LoVo (cell line): ENCODE measurements at places on chromosomes 5 and 9.

DNA sequence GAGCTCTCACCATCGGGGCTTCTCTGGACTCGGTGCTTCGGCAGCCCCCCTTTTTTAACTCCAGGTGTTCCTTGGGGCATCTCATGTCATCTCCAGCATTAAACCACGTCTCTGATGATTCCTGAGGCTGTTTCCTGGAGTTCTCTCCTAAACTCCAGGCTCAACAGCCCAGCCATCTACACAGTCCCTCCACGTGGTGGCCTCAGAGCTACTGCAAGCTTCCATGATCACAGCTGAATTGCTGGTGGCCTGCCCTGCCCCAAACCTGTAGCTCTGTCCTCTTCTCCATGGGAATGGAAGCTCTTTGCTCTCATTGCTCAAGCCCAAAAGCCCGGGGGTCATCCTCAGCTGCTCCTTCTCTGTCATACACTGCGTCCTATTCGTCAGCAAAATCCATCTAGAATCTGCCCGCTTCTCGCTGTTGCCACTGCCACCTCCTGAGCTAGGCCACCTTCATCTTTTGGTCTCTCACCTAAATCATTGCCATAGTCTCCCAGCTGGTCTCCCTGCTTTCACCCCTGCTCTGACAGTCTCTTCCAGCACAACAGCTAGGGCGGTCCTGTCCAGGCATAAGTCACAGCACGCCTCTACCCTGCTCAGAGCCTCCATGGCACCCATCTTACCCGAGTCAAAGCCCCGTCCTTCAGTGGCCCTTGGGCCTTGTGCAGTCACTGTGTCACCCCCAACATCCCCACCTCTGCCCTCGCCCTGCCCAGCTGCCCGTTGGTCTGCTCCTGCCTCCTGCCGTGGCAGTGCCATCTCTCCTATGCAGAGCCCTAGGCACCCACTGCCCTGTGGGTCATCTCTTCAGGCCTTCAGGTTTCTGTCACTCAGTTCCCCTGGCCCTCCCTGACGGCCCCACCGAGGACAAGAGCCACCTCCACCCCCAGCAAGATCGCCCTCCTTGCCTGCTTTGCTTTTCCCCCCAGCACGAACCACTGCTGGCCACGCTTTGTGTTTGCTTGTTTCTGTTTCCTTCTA lies 6.4 kb downstream of the B4GALT7 start:
- no peak for DNase-seq

DNA sequence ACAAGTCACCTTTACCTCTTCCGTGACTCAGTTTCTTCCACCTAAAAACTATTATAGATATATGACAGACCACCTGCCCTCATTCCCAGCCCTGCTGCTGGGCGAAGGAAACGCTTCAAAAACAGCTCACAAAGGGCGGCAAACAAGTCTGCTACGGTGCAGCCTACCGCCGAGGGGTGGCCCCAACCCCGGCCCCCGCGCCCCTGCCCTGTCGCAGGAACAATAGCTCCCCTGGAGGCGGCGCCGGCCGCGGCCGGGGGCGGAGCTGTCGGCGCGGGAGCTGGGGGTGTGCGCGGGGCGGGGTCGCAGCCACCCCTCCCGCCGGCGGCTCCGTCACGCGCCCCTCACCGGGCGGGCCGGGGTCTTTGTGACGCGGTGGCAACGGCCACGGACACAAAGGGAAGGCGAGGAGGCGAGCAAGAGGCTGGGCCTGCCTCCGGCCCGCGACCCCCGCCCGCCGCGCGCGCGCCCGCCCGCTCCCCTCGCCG lies at the start of gene TMEFF1:
TSS of gene TMEFF1 (plus strand) at position 362 of the 488 bp plus-strand sequence. CDS start 396 bp downstream, outside the sequence.
- DNase-seq: no peak

- no peak for DNase-seq
Measured at GRCh38 chr9:19495186-19496028, 86.6 kb downstream of the ACER2 start.

- DNase-seq: no peak
Measured at GRCh38 chr5:54736003-54736797, 218.6 kb downstream of the SNX18 start.

GRCh38 chr9:128056887-128057723 lies 10.0 kb downstream of the NAIF1 start:
- DNase-seq: no peak

DNA sequence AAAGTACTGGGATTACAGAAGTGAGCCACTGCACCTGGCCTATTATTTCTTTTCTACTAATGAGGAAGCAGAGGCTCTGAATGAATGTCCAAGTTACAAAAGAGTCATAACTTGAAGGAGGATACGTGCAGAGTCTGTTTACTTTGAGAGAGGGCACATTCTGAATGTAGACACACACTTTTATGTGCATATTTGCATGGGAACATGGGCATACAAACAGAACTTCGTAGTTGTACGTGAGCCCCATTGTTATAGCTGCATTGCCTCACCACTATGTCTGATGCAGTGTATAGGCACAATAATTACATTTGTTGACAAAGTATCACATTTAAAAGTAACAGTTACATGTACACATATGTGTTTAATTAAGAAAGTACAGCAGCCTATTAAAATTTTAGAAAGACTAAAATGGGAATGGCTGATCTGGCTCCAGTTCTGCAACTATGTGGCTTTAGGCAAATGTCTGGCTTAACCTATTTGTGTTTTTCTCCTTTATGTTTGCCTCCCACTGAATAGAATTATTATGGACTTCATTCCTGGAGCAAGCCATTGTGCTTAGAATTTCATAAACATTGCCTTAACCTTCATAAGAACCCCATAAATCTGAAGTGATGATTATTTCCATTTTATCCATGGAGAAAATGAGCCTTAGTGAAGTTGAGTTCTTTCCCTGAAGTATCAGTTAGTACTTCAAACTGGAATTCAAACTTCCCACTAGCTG lies 3.0 kb upstream of the DPYSL3 start:
- no peak for DNase-seq

DNA sequence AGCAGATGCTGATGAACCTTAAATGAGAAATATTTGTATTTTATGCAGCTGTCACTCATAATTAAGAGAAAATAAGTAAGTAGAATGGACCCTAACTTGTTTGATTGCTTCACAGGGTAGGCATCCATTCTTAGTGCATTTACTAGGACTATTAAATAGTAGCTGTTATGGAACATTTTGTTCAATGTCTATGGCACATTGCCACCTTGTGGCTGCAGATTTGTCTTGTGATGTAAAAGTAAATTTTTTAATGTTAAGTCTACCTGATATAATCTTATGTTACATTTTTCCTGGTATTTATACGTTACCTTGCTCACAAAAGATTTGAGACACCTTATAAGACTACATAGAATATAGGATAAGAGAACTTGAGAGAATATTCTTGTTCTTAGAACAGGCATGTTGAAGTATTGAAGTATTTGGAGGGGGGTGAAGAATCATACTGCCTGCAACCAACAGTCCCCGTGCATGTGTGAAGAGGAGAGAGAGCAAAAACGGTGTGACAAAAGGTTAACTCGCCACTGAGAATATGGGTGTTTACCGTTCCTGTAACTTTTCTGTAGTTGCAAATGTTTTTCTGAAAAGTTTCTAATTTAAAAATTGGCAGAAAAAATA lies 161.1 kb downstream of the MAST4 start:
- peak; percentile 47 for DNase-seq

DNA sequence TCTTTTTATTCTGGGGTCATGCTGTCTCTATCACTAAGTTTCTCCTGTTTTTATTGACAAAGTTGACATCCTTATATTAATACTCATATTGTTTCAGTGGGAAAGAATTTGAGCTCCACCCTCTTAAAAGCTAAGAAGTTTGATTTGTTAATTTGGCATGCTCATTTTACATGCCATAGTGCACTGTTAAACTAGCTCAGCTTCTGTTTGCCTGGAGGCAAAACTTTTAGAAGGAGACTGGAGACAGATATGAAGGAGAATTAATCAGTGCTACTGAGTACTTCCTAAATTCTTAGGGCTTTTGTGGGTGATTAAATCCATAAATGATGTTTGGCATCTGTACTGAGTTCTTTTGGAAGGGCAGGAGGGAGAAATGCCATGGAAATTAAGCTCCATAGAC lies 138.9 kb downstream of the NTRK2 start:
- no peak for DNase-seq

- DNase-seq: no peak
Measured at GRCh38 chr5:172887692-172888091, 53.6 kb downstream of the ERGIC1 start.

- no peak for DNase-seq
Measured at GRCh38 chr9:18056993-18057369, 417.0 kb upstream of the ADAMTSL1 start.

- no peak for DNase-seq
Measured at GRCh38 chr9:1647776-1648175, 367.4 kb upstream of the SMARCA2 start.

GRCh38 chr9:22010866-22011625 lies 1.9 kb upstream of the CDKN2B start:
- no peak for DNase-seq

- no peak for DNase-seq
Measured at GRCh38 chr5:158773161-158773560, 326.6 kb downstream of the EBF1 start.

GRCh38 chr5:15715535-15715934 lies 215.6 kb downstream of the FBXL7 start:
- no peak for DNase-seq

- no peak for DNase-seq
Measured at GRCh38 chr5:74120585-74120984, 494.6 kb downstream of the ARHGEF28 start.

GRCh38 chr9:90948156-90948555 lies 146.5 kb downstream of the SYK start:
- peak; percentile 18 for DNase-seq

- peak; percentile 33 for DNase-seq
Measured at GRCh38 chr9:137316012-137316981, 14.2 kb upstream of the NRARP start.

DNA sequence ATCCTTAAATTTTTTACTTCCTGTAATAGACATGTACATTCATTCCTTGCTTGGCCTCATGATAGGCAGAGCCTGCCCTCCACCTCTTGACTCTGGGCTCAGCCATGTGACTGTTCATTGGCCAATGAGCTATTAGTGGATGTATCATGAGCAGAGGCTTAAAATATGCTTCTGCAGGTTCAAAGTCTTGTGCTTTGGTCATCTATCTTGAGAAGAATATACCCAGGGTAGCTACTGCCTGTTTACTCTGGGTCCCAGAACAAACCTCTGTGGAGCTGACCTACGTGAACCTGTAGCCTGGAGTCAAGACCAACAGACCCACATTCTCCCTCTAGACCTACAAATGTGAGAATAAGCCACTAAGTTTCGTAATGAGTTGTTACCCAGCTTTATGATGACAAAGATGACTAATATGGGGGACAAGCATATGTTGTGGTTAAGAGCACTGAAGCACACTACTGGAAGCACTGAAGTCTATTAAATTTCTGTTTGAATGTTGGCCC lies 244.4 kb downstream of the MAST4 start:
- DNase-seq: no peak

DNA sequence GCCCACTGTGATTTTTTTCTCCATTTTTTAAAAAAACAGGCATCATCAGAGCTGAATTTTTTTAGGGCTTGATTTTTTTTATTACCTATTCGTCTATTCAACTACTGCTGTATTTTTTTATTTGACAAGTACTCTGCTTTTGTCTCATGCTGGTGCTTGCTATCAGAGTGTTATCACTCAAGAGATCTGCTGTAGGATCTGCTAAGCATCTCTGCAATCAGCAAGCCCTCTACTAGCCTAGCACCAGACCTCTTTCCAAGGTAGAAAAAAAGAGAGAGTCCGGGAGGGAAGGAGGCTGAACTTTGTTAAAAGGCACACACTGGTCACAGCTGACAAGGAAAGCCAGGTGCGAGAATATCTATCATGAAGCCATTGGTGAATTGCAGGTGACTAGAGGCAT lies 413.8 kb upstream of the CCNH start:
- no peak for DNase-seq

- no peak for DNase-seq
Measured at GRCh38 chr5:26388976-26389375, 649.4 kb downstream of the CDH9 start.

DNA sequence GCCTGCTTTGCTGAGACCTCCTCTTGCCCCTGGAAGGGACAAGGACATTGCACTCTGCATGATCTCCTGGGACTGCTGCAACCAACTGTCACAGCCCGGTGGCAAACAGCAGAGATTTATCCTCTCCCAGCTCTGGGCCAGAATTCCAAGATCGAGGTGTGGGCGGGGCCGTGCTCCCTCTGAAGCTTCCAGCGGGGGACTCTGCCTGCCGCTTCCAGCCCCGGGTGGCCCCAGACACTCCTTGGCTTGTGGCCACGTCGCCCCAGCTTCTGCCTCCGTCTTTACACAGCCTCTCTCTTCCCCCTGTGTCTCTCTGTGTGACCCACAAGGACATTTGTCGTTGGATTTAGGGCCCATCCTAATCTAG lies 67.1 kb downstream of the COL5A1 start:
- no peak for DNase-seq

- DNase-seq: no peak
Measured at GRCh38 chr5:143501310-143502044, 98.0 kb upstream of the NR3C1 start.

DNA sequence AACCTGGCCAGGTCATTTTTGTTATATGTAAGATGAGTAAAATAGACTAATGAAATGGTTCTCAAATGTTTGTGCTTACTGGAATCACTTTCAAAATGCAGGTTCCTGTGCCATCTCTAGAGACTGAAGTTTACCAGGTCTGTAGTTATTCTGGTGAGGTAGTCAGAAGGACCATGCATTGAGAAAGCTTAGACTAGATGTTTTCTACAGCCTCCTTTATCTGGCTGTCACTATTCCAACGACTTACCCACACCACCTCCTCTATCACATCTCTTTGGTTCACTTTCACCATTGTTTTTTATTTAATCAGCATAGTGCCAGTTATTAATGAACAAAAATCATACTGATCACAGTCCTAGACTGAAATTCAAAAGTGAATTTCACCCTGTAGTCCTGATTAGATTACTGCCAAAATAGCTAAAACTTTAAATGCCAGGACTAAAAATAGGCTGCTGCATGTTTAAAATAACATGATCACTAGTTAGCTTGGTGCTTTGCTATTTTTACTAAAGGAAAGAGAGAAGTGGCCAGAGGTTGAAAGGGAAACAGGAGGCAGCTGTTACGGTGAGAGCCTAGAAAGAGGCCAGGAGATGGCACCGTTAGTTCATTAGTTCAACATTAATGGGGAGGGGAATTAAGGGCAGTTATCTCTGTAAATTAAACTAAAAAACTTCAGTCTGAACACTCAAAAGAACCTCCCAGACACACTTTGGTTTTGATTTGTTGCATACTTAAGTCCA lies 13.9 kb upstream of the FNIP1 start:
- DNase-seq: no peak

DNA sequence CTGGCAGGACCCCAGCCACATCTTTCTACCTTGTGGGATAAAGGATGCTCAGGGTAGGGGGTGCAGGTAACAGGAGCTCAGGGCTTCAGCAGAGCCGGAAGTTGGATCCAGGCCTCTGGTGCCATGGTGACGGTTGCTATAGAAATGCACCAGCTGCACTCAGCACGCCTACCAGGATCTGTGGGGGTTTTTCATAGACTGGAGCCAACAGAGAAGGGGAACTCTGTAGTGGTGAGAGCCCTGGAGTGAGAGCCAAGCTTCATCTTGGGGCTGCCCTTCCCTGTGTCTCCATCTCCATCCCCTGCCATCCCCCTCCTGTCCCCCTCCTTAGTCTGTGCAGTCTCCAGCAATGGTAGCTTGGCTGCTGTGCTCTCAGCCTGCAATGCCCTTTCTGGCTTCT lies 27.5 kb upstream of the BOD1 start:
- no peak for DNase-seq
